ENCODE measurements at places on chromosomes 1 and 21.
A peak's percentile ranks its signal among the peaks of the same experiment; 100 is the strongest.

DNA sequence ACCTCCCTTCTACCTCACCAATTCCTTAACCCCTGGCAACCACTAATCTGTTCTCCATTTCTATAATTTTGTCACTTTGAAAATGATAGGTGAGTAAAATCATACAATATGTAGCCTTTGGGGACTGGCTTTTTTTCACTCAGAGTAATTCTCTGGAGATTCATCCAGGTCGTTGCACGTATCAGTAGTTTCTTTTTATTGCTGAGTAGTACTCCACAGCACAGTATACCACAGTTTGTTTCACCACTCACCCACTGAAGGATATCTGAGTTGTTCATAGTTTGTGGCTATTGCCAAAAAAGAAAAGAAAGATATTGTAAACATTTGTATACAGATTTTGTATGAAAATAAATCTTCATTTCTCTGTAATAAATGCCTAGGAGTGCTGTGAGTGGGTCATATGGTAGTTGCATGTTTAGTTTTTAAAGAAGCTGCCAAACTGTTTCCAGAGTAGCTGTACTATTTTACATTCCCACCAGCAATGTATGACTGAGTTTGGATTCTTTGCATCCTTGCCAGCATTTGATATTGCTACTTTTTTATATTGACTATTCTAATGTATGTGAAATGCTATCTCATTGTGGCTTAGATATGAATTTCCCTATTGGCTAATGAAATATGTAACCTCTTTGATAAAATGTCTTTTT, 3.7 kb downstream of the CHD1L start:
- DNase-seq: no peak

DNA sequence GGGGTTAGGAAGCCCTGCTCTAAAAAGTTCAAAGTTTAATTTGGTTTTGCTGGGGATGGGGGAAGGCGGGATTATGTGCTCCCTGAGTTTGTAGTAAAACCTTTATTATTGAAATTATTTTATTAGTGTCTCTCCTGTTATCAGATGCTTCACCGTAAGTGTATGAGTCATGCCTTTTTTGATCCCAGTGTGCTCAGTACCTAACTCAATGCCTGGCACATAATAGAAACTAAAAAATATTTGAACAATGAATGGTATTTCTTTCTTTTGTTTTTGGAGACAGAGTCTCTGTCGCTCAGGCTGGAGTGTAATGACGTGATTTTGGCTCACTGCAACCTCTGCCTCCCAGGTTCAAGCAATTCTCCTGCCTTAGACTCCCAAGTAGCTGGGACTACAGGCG, 6.4 kb downstream of the SNRPE start:
- DNase-seq: no peak

GRCh38 chr1:242203262-242203661, 204.4 kb upstream of the MAP1LC3C start:
- no peak for DNase-seq

GRCh38 chr1:200938955-200939354, 44.3 kb downstream of the INAVA start:
- DNase-seq: no peak

DNA sequence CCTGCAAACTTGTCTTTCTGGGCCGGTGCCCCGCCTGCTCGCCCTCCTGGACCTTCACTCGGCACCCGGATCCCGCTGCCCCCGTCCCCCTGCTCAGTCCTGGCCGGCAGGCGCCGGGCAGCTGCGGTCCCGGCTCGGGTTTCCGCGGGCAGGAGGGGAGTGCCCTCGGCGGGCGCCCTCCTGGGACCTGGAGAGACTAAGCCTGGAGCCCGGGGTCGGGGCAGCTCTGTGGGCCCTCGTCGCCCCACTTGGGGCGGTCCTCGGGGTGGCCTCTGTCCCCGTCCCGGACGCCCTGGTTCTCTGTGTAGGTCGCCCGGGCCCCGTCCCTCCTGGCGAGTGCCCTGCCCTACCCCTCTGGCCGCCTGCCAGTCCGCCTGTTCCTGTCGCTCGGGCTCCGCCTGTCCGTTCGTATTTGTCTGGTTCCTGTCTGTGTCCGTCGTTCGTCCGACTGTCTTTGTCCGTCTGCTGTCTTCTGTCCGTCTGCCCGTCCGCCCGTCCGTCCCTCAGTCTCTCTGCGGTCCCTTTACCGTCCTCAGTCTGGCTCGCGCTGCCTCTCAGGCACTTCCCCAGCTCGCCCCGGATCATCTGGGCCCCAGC, 490 bp downstream of the SERINC2 start:
- DNase-seq: no peak

DNA sequence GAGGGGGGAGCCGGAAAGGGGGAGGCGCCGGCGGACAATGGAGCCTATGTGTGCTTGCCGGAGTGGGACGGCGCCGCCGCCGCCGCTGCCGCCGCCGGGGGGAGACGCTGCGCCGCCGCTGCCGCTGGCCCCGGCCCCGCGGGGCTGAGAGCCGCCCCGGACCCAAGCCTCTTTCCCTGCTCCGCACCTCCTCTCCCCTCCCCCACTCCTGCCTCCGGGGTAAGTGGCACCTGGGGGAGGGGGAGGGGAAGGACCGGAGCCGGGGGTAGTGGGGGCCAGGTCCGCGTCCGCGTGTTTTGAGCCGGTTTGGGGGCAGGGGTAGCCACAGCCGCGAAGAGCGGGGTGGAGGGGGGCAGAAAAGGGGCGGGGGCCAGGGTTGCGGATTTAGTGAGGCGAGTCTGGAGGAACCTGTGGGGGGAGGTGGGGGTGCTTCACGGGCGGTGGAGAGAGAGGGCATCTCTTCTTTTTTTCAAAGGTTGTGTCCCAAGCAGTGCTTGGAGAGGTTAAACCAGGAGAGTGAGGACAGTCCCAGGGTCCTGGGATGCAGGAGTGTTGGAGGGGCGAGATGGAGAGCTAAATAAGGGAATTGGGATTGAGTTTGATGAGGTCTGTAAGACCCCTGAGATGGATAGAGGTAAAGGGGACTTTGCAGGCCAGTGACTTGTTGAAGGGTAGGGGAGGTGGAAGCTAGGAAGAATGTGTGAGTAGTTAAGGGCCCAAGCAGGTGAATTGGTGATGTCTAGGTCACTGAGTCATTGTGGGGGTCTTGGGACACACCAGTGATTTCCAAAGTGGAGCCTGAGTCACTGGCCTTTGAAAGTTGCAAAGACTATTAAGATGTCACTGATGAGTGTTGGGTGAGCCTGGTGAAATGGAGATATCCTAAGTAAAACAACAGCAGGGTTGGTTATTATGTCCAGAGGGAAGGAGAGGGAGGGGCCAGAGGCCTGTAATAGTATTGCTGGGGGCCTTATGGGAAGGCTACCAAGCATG, 59.1 kb downstream of the BCL9 start:
- peak; percentile 15 for DNase-seq

DNA sequence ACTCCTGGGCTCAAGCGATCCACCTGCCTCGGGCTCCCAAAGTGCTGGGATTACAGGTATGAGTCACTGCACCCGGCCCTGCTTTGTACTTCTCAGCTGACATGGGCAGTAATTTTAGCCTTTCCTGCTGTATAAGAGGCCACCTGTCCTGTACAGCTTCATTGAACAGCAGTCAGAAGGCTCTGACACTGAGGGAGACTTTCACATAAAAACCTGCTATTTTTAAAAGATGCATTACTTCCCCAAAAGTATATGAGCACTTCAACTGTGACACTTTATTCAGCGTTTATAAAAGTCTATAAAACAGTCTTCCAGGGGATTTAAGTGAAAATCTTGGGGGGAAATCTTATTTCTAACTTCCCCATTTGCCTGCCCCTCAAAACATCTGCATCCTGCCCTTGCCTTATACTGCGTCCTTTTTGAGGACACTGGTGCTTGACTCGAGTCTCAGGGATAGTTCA, 17.6 kb downstream of the RNU5D-1 start:
- DNase-seq: no peak

DNA sequence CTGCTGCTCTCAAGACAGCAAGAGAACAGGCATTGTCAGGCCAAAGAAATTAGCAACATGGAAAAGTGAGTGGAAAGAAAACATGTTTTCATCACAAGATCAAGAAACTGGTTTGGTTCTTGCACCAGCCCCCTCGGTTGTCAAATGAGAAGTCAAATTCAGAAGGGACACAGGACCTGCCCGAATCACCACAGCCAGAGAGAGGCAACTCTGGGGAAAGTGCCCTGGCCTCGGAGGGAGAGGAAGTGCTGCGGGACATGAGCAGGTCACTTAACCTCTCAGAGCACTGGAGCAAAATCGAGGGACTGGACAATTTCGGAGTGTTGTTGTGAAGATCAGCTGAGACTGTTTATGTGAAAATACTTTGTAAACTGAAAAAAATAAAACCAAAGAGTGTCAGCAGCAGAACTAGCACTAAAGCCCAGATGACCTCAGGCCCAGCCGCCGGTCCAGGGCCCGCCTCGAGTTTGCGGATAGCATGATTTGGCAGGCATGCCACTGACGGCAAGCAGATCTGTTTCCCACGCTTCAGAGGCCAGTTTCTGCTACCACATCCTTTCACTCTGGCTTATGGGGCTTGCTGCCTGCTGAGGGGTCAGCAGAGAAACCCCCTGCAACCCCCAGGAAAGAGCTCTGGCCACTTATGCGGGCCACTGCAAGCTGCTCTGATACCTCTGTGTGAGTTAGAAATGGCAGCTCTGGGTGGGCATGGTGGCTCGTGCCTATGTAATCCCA, 32.1 kb downstream of the CD247 start:
- DNase-seq: no peak

DNA sequence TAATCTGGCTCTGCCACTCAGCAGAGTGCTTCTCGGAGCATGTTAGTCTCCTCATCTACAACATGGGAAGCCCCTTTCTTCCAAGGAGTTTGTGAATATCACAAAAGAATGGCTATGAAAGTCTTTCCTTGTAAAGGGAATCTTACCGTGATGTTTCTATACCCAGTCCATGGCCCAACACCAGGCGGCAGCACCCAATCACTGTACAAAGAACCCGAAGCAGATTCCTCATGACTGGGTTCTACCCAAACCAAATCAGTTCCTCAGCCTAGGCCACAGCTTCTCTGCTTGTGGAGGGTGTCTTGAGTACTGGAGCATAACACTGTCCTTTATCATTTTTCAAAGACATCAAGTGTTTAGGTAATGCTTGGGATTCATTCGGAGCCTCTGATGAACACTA, 16.6 kb upstream of the SLFNL1 start:
- no peak for DNase-seq

DNA sequence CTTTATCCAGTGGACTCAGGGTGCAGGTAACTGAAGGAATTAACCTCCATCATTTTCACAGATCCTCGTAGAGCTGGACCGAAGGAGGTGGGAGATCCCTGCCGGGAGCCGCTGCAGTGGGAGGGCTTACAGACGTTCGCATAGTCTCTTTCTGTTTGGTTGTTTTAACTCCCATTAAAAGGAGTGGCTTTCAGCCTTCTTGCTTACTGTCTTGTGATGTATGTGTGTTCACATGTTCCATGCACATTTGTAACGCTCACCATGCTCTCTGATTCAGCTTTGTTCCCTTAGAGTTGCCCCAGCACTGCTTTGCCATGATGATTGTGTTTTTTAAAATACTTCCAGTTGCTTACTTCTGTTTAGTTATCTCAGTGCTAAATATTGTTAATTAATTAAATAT, 85.8 kb downstream of the ADARB1 start:
- no peak for DNase-seq

- DNase-seq: no peak
Measured at GRCh38 chr1:182768963-182769362, 20.6 kb upstream of the NPL start.

- DNase-seq: no peak
Measured at GRCh38 chr1:111576547-111576946, 43.0 kb upstream of the RAP1A start.

- DNase-seq: no peak
Measured at GRCh38 chr1:10519016-10519417, 44.3 kb downstream of the PEX14 start.

DNA sequence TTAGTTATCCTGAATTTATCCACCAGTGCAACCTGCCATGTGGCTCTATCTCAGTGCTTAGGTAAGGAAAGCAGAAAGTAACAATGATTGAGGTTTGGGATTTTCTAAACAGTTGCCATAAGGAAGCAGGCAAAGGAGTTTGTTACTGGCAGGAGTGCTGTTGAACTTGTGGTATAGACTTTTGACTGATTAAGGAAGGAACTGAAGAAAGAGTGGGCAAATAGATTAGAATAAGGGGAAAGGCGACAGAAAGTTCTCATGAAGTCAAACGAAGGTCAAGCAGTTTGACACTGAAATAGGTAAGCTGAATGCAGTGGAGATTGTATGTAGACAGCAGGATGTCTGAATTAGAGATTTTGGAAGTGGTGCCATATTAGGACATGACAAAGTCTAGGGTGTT, 24.2 kb upstream of the CR2 start:
- DNase-seq: no peak

- DNase-seq: no peak
Measured at GRCh38 chr1:36560177-36560576, 77.5 kb upstream of the CSF3R start.

DNA sequence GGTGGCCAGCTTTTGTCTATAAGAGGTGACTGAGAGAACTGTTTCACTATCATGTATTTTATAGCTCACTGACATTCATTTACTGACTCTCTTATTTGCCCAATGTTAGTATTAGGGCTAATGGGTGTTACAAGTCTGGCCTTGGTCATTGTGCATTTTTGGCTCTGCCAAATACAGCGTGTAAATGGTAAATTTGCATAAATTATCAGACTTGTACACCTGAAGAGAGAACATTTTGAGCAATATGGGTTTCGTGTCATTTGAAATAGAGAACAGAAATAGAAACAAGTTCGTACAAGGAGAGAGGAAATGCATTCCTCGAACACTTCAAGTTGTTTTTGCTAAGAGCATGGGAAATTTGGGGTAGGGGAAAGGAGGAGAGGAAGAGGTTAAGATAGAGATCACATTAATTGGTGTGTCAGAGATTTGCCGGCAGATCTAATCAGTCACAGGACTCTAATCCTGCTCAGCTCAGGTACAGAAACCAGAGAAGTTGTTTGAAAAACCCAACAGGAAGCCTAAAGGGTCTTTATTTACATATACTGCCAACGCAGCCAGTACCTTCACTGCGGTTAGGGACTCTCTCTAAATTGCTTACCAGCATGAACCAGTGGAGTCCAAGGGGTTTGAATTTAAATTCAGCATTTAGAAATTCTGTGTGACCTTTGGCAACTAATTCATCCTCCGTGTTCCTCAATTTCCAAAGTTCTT, 261.5 kb downstream of the GPATCH2 start:
- no peak for DNase-seq

All from HTR-8/SVneo (cell line).